ENCODE measurements at places on chromosomes 7 and 10.

GRCh38 chr10:13956826-13957225 is 370.1 kb downstream of the PRPF18 start:
- DNase-seq: peak; percentile 51

- DNase-seq: no peak
These were observed 107.8 kb upstream of the PLXNA4 start for GRCh38 chr7:132683896-132684690.

GRCh38 chr7:127976056-127976737 is 55.0 kb downstream of the LRRC4 start:
- no peak for DNase-seq

- DNase-seq: peak; percentile 67
These were observed 2.5 kb downstream of the LFNG start for GRCh38 chr7:2521952-2522591.

- peak; percentile 81 for DNase-seq
These were observed 13.0 kb downstream of the ESYT2 start for GRCh38 chr7:158816271-158816670.

- no peak for DNase-seq
These were observed 14.2 kb upstream of the NMT2 start for GRCh38 chr10:15182540-15183207.

GRCh38 chr7:107922886-107923285 is 31.9 kb downstream of the DLD start:
- DNase-seq: peak; percentile 50

DNA sequence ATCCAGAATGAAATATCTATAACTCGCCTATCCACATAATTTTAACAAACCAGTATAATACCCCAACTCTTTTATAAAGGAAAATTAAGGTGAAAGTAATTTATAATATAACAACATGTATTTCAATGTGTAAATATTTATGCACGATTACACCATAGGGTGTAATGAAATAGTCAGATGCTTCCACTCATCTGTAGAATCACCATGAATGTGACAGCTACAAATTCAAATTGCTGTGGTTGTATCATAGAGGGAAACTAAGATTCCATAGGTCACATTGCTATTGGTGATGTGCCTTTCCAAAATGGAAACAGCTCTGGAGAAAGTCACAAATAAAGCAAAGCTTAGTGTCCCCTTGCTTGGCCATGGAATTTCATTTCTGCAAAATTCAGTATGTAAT is 95.7 kb downstream of the CPED1 start:
- DNase-seq: no peak

- DNase-seq: no peak
These were observed 736.0 kb downstream of the AUTS2 start for GRCh38 chr7:70334295-70334694.

DNA sequence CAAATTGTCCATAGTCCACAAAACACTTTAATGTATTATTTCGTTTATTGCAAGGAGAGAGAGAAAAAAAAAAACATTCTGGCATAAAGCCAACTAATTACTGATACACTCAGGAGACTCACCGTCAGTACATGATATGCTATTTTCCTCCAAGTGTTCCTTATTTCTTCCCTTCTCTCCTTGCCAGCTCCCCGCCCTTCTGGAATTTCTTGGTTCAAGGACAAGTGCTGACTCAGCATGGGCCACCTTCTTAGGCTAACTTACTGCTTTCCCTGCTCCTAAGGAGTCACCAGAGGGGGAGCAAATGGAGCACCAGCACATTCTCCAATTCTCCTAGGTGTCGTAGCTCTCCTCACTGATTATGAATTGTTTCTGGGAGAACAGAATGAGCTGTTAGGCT is 133.8 kb upstream of the HDAC9 start:
- DNase-seq: no peak

- no peak for DNase-seq
These were observed 38.2 kb downstream of the HK1 start for GRCh38 chr10:69316313-69317059.

DNA sequence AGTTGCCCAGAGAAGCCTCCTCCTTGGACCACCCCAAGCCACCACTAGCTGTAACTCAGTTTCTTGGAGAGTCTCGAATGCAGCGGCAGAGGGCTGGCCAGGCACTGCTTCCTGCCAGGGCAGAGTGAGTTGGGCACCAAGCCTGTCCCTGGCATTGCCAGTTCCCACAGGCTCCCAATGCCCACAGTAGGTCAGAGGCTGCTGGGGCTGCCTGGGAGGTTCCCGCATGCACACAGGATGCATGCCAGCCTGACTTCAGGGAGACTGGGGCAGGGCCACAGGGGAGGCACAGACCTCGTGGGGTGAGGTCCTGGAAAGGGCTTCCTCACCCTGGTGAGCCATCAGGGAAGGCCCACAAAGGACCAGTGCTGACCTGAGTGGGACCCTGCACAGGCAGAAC is 152.8 kb downstream of the ZNF248 start:
- no peak for DNase-seq

GRCh38 chr10:79308969-79309665 is 38.2 kb upstream of the PPIF start:
- DNase-seq: no peak

DNA sequence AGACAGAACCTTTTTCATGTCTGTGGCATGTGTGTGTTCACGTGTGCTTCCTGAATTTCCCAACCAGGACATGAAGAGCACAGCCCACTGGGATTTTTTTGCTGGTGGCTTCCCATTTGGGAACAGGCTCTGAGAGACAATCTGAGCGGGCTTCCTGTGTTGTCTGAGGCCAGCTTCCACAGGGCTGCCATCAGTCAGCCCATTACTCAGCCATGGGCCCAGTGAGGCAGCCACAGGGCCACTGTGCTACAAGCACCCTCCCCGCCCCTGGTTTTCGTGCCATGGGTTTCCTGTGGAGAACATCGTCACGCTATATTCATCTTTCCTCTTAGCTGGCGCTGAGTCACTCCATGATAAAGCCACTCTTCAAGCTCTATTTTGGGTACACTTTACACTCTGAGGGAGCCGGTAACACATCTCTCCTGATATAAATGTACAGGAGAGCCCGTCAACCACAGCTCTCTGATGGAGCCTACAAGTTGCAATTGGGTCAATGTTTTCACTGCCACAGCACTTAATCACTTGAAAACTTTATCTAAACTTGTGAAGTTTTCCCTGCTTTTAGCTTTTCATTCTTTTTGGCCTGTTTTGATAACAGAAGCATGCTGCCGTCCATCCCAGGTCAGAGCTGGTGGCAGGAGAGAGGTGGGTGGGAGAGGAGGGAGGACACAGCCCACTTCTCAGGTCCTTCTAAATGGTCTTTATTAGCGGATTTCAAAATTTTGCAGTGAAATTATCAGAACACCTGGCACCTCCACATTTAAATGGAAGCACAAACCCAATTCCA is 96.9 kb downstream of the HIPK2 start:
- DNase-seq: peak; percentile 39

DNA sequence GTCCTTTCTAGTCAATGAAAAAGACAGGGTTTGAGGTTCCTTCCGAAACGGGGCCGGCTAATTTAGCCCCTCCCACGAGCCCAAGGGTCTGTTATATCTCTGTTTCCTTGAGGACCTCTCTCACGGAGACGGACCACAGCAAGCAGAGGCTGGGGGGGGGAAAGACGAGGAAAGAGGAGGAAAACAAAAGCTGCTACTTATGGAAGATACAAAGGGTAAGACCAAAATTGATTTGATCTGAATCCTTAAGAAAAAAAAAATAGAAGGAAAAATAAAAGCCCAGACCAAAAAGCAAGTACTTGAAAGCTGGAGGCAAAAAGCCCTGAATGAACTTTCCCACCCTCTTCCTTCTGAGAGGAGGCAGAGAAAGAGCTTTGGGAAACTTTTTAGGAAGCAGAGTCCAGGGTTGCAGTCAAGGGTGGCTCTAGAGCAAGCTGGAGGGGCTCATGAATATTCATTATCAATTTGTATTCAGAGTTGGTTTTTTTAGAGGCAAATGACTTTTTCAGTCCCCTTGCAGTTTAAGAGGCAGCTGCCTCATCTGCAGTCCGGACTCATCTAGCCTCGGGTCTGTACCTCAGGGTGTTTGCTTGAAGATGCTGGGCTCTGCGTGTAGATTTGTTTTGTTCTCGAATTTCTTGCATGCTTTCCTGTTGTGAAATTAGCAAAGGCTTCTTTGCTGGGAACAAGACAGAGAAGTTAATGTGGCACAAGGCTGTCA is at the start of gene ENTPD1:
ENTPD1 (plus strand) TSS at position 123 of the 721 bp plus-strand sequence; CDS start at position 200, 77 bp downstream.
- peak; percentile 93 for DNase-seq

DNA sequence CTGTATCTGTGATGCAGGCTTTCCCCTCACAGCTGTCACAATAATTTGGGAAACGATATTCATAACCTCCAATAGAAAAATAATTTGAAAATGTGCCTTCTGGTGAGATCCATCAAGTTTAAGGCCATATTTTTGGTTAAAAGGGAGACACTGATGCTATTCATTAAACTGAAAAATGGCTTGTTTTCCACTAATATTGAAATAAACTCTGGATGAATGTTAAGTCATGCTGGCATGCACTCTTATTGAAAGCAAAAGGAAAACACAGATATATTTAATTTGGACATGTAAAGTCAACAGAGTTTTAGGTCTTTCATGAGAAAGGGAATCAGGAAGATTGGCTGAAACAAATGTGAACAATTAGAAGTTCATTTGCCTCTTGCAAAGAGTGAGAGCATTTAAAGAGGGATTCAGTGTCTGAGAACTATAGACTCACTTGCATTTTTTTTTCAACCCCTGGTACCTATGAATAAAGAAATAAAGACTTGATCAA is 879.2 kb downstream of the LRMDA start:
- no peak for DNase-seq
